ENCODE measurements at places on chromosomes 1 and 21.

- DNase-seq, result no peak
These were observed 20.5 kb upstream of the THRAP3 start for GRCh38 chr1:36203554-36204346.

DNA sequence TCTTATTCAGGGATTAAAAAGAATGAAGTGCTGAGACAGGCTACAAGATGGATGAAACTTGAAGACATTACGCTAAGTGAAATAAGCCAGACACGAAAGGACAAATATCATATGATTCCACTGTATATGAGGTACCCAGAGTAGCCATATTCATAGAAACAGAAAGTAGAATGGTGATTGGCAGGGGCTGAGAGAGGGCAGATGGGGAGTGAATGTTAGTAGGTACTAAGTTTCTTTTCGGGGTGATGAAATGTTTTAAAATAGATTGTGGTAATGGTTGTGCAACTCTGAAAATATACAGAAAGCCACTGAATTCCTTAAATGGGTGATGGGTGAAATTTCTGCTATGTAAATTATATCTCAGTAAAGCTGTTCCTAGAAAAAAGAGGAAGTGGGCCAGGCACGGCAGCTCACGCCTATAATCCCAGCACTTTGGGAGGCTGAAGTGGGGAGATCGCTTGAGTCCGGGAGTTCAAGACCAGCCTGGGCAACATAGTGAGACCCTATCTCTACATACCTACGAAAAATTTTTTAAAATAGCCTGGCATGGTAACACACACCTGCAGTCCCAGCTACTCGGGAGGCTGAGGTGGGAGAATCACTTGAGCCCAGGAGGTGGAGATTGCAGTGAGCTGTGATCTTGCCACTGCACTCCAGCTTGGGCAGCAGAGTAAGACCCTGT lies 15.9 kb downstream of the SLC27A3 start:
- no peak for DNase-seq

DNA sequence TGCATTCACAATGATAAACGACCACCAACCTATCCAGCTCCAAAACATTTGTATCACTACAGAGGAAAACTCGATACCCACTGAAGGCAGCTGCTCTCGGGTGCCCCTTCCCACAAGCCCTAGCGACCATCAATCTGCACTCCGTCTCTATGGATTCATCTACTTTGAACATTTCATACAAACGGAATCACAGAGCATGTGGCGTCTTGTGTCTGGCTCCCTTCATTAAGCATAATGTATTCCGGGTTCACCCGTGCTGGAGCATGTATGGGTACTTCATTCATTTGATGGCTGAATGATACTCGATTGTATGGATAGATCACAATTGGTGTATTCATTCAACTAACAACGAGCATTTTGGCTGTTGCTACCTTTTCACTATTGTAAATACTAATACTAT lies 340.2 kb downstream of the SMYD3 start:
- no peak for DNase-seq

- DNase-seq, result no peak
These were observed 3.5 kb upstream of the PADI1 start for GRCh38 chr1:17201201-17202021.

DNA sequence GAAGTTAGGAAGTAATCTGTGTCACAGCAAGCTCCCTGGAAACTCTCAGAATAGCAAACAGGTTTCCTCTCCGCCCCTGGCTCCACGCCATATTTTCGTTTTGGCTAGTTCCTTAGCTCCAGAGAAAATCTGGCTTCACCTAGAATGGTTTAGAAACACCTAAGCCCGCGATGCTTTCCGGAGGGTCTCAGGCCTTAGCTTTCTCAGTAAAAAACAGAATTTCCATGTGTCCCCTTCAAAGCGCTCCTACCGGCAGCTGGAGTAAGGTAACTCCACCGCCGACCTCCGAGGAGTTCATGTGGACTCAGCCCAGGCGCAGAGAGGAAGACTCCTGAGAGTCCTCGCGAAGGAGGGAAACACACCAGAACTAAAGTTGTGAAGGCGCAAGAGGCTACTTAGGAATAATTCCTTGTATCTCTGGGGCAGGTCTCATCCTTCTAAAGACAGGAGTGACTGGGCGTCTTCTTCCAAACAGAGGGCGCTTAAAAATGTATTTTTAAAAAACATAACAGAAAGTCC lies 406 bp downstream of the KIAA0040 start:
- peak; percentile 24 for DNase-seq

GRCh38 chr1:116507631-116508030 lies 63.2 kb downstream of the CD58 start:
- no peak for DNase-seq

DNA sequence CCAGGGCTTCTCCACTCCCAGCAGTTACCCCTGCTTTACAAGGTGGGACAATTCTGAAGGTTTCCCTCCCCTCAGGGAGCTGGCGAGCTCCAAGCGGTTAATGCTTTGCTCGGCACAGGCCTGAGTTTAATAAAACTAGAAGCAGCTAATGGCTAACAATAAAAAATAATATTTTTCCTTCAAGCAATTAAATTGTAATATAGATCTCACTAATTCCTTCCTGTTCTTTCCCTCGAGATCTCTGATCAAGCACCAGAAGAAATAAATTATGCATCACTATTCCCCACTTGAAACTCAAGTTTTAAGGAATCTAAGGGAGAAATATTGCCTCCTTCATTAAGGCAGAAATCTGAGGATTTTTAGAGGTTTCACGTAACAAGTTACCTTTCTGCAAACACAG lies 42.9 kb downstream of the GLIS1 start:
- no peak for DNase-seq

- DNase-seq, result no peak
These were observed 27.8 kb upstream of the FMOD start for GRCh38 chr1:203378556-203379245.

GRCh38 chr1:196997423-196997822 lies 20.1 kb downstream of the CFHR5 start:
- DNase-seq, result no peak

- DNase-seq, result peak; percentile 38
These were observed 39.6 kb downstream of the NUF2 start for GRCh38 chr1:163361123-163361934.

- DNase-seq, result no peak
These were observed 690.7 kb downstream of the NCAM2 start for GRCh38 chr21:21688889-21689288.

- DNase-seq, result no peak
These were observed 66.4 kb upstream of the LPGAT1 start for GRCh38 chr1:211896958-211897357.

GRCh38 chr1:116855773-116856201 lies 53.9 kb upstream of the PTGFRN start:
- DNase-seq, result peak; percentile 73

- DNase-seq, result no peak
These were observed 48.1 kb downstream of the PCNT start for GRCh38 chr21:46372014-46372485.

DNA sequence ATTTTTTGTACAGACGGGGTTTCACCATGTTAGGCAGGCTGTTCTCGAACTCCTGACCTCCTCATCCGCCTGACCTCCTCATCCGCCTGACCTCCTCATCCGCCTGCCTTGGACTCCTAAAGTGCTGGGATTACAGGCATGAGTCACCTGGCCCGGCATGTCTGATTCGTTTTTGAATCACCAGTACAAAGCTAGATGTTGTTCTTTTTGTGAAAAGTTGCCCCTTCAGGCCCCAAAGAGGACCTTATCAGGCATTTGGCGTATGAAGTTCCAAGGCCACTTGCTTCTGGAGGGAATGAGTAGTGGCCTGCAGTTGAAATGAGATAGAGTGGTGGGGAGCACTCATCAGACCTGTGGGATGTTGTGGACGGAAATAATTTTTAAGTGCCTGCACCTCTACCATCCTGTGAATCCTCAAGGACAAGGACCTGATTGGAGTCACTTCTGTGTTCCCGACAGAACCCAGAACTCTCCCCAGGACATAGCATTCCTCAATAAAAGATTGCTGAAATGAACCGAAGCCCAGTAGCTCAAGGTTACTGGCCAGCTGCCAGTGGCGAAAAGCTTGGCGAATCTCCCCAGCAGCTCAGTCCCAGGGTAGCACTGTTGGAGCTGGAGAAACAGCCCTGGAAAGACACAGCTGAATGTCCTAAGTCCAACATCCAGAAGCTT lies 50.1 kb downstream of the NDUFS5 start:
- DNase-seq, result no peak

- DNase-seq, result no peak
These were observed 136.1 kb downstream of the TNFSF18 start for GRCh38 chr1:172914501-172915144.

DNA sequence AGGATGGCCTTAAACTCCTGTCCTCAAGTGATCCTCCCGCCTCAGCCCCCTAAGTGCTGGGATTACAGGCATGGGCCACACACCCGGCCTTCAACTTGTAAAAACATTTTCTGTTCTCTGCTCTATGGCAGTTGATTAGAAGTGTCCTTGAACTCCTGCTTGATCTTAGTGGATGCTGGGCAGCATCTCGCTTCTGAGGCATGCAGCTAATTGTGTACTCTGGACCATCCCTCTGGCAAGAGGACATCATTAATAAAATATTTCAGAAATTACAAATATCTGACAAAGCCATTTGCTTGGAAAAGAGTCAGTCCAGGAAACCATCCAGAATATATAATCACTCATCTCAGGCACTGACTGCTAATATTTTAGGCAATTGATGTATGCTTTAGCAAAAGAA lies 8.1 kb downstream of the NGF start:
- no peak for DNase-seq
